ENCODE measurements at places on chromosomes 2 and 18.
A peak's percentile ranks its signal among the peaks of the same experiment; 100 is the strongest.

GRCh38 chr2:111662039-111662770 is 221.8 kb downstream of the ANAPC1 start:
- no peak for DNase-seq

- no peak for DNase-seq
These were observed 849 bp upstream of the ITGB6 start for GRCh38 chr2:160200921-160201320.

DNA sequence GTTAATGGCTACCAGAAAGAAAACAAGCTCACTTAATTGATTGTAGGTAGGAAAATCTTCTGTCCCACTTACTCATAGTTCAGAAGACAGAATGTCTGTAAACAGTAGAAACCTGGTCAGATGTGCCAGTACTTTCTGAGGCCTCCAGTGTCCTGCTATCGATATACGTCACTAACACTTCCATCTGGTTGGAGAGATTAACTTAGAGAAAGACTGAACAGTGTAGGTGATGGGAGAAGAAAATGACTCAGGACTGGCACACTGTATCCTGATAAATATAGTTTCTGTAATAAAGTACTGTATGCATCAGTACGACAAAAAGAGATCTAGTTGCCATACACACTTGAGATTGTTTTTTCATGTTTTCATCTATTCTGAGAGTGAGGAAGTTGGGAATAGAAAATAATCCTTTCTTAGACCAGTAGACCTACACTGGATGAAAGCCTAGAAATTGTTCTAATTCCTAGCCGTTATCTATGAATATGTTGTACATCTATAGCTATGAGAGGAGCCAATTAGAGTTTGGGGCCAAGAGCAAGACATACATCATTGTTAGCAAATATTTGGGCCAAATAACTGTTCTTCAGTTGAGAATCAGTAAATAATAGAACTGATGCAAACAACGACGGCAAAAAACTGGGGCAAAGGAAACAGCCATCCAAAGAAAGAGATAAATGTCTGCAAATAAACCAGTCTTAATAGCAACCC is 105.9 kb downstream of the NAT8 start:
- DNase-seq: no peak

DNA sequence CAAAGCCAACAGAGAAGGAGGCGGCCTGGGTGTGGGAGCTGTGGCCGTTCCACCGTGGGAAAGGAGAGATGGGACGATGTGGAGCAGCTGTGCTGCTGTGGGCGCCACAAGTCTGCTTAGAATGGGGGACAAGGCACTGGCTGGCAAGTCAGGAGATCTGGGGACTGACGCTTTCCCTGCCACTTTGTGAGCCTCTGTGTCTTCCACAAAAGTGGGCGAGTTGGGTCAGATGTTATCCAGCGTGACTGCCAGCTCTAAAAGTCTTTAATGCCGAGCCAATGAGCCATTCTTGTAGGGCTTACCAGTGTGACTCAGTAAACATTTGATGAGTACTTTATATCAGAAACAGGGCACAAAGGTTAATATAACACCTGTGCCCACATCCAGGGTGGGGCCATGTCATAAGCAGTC is 113.6 kb upstream of the MGAT5 start:
- DNase-seq: no peak

DNA sequence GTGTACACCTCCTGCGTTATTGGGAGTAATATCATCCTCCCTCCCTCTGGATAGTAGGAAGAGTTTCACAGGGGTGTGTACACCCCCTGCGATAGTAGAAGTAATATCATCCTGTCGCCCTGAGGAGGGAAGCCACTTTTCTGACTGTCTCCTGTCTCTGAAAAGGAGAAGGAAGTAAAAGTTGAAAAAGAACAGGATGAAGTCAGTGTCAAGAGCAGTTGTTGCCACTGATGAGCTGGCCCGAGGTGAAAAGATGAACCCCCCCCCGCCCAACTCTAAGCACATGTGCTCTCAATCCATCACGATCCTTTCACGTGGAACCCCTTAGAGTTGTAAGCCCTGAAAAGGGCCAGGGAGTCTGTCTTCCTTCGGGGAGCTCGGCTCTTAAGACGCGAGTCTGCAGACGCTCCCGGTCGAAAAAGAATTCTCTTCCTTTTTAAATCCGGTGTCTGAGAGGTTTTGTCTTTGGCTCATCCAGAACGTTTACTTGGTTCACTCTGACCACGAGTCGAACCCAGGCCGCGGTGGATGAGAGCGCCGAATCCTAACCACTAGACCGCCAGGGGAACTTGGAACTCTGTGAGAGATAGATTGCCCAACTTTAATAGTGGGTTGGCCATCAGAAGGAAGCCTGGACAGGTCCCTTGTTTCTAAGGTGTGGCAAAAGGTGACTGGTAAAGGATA is 22.4 kb upstream of the NAGK start:
- no peak for DNase-seq

- DNase-seq: no peak
These were observed 24.8 kb upstream of the FOSL2 start for GRCh38 chr2:28367667-28368356.

GRCh38 chr18:79403723-79404566 is 8.2 kb downstream of the NFATC1 start:
- DNase-seq: peak; percentile 24

DNA sequence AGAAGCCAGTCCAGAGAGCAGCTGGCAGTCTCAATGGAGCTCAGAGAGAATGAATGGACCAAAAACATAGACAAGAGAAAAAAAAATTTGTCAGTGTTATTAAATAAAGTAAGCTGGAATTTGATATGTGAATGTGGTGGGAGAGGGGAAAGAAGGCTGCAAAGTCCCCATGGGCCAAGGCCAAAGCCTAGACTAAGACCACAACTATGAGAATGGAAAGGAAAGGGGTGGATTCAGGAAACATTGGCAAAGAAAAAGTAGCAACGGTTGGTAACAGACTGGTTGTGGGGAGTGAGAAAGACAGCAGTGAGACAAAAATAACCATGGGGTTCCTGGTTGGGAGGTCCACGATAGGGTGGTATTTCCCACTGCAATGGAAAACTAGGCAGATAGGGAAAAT is 47.0 kb downstream of the ZEB2 start:
- DNase-seq: no peak

DNA sequence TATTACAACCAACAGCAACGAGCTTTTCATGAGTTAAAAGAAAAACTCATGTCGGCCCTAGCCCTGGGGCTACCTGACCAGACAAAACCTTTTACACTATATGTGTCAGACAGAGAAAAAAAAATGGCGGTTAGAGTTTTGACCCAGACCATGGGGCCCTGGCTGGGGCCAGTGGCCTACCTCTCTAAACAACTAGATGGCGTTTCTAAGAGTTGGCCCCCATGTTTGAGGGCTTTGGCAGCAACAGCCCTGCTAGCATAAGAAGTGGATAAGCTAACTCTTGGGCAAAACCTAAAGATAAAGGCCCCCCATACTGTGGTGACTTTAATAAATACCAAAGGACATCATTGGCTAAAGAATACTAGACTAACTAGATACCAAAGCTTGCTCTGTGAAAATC is 39.3 kb downstream of the TFPI start:
- DNase-seq: no peak

DNA sequence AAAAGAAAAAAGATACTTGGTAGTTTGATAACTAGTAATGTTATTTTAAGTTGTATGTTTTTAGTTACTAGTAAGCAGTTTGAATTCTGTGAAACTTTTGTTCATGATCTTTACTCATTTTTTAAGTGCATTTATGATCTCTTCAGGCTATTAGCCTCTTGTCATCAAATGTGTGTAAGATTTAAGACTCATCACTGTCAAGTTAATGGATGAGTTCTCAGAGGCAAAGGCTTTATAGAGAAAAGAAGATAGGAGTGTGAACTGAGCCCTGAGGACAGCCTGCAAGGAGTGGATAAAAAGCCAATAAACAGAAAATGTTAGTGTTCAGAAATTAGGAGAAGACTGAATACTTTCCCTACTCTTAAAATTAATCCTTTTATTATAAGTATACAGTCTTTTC is 13.5 kb downstream of the NDUFV2 start:
- no peak for DNase-seq

DNA sequence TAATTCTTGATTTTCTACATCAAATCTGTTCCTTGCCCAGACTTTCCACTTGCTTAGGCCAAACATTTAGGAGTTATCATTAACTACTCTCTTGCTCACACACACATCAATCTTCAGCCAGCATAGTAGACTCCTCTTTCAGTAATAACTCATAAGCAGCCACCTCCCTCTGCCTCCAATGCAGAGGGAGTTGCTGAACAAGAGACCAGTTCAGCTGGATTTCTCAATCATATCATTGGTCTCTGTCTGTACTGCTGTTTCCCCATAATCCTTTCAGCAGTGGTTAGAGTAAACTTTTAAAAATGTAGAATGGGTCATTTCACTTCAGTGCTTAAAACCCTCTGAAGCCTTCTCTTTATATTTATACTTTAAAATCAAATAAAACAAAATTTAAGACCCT is 112.9 kb downstream of the SLC39A10 start:
- DNase-seq: no peak

Measured in activated CD4-positive, alpha-beta memory T cell treated with anti-CD3 and anti-CD28 coated beads for 36 hours (primary cell).